ENCODE measurements at places on chromosomes 16 and 17.
A peak's percentile ranks its signal among the peaks of the same experiment; 100 is the strongest.

- no peak for DNase-seq
Measured at GRCh38 chr17:64387545-64388171, 3.0 kb downstream of the PECAM1 start.

GRCh38 chr16:72111657-72112451 lies 18.2 kb downstream of the DHX38 start:
- no peak for DNase-seq

GRCh38 chr16:2033057-2033908 lies 6.6 kb downstream of the NHERF2 start:
- DNase-seq = peak; percentile 80

DNA sequence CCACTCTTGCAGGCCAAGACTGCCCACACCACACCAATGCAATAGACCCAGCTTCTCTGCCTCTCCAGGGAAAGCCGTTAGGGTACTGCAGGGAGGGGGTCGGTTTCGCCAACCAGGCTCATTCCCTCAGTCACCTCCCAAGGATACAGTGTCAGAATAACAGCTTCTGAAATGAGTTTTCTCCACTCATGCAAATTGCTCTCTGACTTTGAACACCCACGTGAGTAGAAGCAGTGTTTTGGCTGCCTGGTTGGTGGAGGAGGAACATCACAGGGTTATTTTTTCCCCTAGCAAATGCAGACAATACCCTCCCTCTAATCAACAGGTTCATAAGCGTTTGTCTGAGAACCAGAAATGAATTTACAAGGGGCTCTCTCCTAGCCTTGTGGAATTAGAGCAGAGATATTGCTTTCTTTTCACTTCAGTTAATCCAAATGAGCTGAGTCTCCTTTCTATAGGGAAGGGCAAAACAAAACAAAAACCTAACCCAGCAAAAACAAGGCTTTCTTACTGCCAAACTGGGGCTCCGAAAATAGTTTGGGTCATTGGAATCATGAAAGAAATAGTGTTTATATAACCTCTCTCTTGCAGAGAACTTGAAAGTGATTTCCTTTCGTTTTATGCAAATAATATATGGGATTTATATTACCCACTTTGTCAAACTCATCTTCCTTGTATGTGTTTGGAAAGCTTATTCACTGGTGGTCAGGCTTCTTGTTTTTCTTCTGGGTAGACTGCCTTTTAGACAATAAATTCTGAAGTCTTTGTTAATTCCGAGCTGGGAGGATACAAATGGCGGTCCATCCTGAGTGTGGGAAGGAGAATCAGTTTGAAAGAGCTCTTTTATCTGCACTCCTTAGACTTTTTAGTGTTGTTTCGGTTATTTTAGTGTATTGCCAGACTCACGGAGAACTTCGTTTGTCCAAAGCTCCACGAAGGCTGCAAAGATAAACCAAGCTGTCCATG lies 229.9 kb downstream of the MSI2 start:
- DNase-seq = no peak
